ENCODE measurements at places on chromosomes 6 and 20. TPM values are rescaled to one million over a fixed set of nuclear protein-coding genes. Genes with fewer than 3 reads are reported as not detected.
A peak's percentile ranks its signal among the peaks of the same experiment; 100 is the strongest.

DNA sequence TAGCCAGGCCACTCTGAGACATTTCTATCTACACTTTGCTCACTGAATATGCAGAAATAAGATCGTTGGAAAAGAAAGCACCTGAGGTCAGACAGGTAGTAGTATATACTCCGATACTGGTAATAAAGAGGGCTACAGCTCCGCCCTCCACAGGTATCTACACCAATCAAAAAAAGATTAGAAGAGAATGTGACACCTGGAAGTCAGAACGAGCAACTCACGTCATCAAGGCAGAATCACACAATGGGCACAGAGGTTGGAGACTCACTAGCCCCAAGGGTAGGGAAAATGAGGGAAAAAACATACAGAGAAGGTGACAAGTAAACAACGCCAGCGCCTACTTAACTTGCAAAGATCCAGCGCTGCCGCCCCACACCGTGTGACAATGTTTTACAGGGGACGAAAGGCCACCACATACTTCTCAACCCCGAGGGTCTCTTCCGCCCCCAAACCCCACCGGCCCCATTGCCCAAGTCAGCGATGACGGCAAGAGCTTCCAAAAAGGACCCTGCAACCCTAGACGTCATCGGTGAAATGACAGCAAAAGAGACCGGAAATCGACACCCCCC is 653 bp downstream of the LMBRD1 start:
- DNase-seq = no peak

DNA sequence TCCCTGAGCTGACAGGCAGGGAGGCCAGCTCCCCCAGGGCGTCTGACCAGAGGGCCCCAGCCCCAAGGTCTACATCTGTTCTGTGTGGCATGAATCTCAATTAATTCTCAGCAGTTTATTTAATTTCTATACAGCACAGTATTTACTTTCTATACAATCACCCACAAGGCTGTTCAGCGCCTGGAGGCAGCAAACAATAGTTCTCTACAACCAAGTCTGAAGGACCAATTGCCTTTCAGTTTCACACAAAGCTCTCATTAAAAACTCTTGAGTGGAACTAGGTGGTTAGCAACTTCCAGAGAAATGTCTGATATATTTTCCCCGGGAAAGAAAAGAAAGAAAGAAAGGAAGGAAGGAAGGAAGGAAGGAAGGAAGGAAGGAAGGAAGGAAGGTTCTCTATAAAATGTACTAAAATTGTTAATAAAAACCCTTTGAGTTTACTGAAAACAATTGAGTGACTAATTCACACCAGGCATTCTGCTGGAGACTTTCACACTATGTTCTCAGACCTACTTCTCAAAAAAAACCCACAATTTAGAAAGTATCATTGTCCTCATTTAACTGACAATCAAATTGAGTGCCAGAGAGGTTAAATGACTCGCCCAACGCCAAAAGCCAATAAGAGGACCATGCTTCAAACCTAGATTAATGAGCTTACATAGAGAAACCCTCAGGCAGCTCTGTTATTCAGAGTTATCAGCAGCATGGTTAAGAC is 62.5 kb downstream of the METTL24 start:
- DNase-seq = no peak

Gene RSPH4A
- 0.59 TPM for polyA plus RNA-seq

Gene GPR6
- not detected for polyA plus RNA-seq

- DNase-seq = no peak
These were observed 123.3 kb upstream of the DUSP22 start for GRCh38 chr6:168865-169455.

DNA sequence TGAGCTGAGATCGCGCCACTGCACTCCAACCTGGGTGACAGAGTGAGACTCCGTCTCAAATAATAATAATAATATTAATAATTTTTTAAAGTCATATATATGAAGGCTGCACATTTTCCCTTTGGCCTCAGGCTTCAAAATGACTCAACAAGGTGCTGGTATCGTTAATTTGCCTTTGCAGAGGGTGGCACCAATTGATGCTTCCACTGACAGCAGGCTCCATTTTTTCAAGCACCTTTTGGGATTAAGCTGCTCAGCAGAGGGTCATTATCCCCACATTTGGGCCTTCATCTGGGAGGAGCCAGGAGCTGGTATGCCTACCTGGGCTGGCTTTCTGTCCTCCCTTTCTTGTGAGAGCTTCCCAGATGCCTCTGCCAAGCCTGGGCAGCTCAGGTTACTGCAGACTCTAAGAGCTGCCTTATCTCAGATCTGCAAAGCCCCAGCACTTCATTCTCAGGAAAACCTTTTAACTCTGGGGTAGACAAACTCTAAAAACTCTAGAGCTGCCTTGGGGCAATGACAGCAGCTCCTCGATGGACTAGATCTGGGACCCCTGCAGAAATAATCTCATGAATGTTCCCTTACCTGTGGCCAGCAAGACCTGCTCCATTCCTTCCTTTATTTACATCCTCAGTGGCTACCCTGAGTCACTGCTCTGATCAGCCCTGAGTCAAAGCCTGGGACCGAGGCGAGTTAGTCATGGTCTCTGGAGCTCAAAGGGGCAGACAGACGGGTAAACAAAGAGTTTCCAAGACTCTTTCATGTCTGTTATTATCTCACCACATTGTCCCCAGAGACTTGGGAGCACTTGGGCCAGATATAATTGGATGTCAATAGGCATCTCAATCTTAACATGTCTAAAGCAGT is 80.0 kb upstream of the EYA2 start:
- DNase-seq = no peak

- DNase-seq = no peak
These were observed 22.2 kb downstream of the ZNF831 start for GRCh38 chr20:59185809-59186208.

GRCh38 chr6:5515200-5515599 is 253.9 kb downstream of the FARS2 start:
- DNase-seq = no peak

GRCh38 chr6:133799043-133799442 is 89.9 kb upstream of the TCF21 start:
- no peak for DNase-seq

DNA sequence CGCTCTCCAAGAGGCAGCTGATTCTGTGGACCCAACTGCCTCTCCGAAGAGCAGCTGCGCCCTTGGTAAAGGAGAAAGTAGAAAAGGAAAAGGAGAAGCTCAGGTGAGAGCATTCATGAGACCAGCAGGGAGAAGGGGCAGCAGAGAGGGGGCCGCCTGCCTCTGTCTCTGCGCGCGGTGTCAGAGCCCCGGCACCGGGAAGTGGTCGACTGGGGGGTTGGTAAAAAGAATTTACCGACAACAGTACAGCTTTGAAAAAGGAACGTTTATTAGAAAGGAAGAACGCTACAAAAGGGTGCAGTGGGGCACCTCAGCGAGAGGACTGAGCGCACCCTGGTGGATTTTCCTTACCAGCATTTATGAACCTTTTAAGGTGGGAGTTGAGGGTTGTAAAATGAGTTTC is 61.9 kb downstream of the GPR6 start:
- peak; percentile 84 for DNase-seq

Gene CTSZ
- 223 TPM for polyA plus RNA-seq

DNA sequence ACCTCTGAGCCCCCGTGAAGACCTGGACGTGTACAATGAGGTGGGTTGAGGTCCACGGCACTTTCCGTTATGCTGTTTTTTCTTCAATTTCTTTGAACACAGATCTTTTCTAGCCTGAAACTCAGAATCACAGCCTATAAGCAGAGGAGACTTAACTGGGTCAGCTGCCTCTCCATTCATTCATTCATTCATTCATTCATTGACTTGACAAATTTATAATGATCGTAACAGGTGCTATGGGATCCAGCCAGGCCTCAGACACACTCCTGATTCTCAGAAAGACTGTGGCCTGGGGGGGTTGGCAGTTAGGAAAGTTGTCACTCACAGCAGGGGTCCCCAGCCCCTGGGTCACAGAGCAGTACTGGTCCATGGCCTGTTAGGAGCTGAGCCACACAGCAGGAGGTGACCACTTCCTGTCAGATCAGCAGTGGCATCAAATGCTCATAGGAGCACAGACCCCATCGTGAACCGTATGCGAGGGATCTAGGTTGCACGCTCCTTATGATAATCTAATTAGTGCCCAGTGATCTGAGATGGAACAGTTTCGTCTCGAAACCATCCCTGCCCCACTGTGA is 38.6 kb upstream of the IRF4 start:
- DNase-seq = no peak

DNA sequence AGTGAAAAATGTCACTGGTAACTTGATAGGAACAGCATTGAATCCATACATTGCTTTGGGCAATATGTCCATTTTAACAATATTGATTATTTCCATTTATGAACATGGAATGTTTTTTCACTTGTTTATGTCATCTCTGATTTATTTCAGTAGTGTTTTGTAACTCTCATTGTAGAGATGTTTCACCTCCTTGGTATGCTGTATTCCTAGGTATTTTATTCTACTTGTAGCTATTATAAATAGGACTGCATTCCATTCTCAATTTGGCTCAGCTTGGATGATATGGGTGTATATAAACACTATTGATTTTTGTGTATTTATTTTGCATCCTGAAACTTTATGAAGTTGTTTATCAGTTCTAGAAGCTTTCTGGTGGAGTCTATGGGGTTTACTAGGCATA is 730.3 kb downstream of the DOK5 start:
- no peak for DNase-seq

DNA sequence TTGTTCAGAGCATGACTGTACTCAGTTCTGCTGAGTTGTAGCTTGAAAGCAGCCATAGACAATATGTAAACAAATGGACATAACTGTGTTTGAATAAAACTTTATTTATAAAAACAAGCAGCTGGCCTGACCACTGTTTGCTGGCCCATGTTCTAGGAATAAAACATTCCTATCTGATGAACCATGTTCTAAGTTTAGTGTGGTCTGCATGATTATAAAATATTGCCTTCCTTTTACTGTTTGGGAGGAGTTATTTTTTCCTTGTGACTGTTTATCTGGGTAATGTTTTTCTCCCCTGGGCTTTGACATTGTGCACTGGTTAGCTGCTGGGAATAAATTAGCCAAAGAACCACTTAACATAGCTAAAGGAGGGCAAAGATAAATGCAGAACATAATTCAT is 55.1 kb downstream of the CDS2 start:
- DNase-seq = no peak

DNA sequence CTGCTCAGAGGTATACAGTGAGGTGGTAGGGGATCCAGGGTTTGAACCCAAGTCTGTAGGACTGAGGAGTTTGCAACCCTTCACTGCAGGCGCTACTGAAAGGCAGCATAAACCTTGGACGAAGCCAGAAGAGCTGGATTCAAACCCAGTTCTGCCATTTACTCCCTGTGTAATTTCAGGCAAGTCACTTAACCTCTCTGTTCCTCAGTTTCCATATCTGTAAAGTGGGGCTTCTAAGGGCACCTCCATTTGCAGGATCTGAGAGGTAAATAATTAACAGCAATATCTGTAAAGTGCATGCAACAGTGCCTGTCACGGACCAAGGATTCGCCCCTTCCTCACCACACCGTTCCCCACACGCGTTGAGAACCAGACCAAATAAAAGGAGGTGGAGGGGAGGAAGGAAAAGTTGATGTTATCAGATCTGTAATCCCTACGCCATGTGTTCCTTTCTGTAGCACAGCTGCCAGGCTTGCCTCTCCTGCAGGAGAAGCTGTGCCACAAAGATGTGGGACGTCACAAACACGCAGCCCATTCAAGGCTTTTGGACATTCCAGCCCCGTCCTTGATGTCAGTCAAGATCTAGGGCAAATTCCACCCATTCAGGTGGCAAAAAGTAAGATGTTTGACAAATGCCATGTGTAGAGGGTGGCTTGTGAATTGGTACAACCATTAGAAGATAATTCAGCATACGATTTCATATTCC is 9.8 kb downstream of the RIPOR3 start:
- DNase-seq = no peak

Gene FOXA2
- polyA plus RNA-seq = not detected

Gene MCCD1
- polyA plus RNA-seq = not detected

Gene OR2H2
- not detected for polyA plus RNA-seq

GRCh38 chr20:35826397-35826998 is 54.7 kb downstream of the PHF20 start:
- no peak for DNase-seq

Gene OLIG3
- polyA plus RNA-seq = not detected

Gene PHF10
- 53.9 TPM for polyA plus RNA-seq

GRCh38 chr20:51864967-51865366 is 62.6 kb upstream of the SALL4 start:
- no peak for DNase-seq

DNA sequence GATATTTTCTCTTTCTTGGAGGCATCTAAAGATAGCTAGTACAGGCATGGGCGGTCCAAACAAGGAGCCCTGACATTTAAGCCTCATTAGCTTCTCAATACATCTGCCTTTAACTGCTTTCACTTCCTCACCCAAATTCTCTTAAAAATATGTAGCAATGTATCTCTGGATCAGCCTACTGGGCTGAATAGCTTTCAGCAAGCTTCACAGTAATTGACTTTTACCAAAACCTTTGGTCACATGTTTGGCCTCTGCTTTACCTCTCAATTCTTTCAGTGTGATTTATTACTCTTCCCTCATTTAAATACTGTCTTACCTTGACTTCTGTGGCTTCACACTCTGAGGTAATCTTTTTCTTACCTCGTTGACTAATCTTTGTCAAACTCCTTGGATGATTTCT is 1618.1 kb downstream of the GRIK2 start:
- no peak for DNase-seq

Gene C20orf204
- 3.9 TPM for polyA plus RNA-seq

- DNase-seq = no peak
These were observed 91.7 kb downstream of the SLC35B3 start for GRCh38 chr6:8343600-8343999.

- peak; percentile 82 for DNase-seq
These were observed 35.9 kb upstream of the FAM50B start for GRCh38 chr6:3813150-3813780.

GRCh38 chr20:32314768-32315167 is 37.3 kb downstream of the KIF3B start:
- peak; percentile 47 for DNase-seq

DNA sequence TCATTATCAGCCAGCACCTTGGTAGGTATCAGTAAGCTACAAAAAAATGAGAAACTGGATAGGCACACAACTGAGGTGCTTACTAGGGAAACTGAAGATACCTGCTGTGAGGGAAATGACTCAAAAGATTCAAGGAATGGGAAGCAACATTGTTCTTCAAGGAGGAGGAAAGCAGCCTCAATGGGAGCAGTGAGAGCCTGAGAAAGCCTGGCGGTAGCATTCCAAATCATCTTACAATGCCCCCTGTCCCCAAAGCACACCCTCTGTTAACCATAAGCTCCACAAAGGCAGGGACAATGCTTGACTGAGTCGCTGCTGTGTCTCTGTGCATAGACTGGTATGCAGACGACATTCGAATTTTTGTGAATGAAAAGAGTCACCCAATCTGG is 10.6 kb downstream of the PKHD1 start:
- DNase-seq = no peak

Gene CD109
- polyA plus RNA-seq = 0.45 TPM

Gene XKR7
- polyA plus RNA-seq = 0.02 TPM

All from spleen (tissue), 13 donors.